ENCODE measurements at places on chromosomes 12 and 14.
A peak's percentile ranks its signal among the peaks of the same experiment; 100 is the strongest.

- DNase-seq: no peak
Measured at GRCh38 chr12:128387811-128388422, 120.9 kb downstream of the TMEM132C start.

- DNase-seq: no peak
Measured at GRCh38 chr12:42255866-42256261, 17.8 kb upstream of the YAF2 start.

DNA sequence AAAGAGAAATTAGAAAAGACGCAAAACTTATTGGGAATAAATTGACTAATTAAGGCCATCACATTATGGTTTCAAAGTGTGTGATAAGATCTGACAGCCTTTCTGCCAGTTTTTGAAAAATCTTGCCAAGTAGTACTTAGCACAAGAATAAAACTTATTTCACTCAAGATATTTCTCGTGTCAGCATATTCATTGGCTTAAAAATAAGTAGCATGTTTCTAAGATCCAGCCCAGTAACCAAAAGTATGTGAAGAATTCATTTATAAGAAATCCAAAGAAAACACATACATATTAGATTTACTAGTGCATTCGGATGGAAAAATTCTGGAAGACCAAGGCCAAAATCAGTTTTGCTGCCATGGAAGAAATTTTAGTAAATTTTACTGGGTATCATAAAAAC lies 1135.0 kb downstream of the GALC start:
- no peak for DNase-seq

GRCh38 chr14:59484639-59485175 lies 390 bp downstream of the JKAMP start:
- no peak for DNase-seq

- DNase-seq: no peak
Measured at GRCh38 chr12:99960311-99960710, 24.4 kb downstream of the ANKS1B start.

DNA sequence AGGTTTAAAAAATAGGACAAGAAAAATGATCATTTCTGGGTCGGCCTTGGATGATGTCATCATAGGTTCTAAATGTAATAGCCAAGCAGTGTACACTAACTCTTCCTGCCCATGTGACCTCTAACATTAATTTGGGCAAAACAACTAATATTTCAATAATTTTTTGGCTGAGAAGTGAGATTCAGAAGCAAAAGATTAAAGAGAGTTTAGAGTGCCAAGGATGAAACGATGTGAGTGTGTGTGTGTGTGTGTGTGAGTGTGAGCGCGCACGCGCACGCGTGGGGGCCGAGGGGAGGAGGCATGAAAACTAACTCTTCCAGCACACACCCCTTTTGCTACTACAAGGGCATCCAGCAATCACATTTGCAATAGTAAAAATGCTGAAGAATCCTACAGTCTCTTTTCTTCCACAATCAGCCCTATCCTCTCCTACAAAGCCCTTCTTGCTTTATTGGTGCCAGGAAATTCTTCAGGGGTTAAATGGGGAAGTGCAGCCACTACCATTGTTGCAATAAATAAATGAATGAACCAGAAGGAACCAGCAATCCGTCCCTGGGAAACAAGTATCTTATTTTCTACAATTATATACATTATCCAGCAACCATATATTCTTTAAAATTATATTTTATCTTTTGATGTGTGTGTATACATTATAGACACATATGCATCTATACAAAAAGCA lies 52.9 kb downstream of the PEBP1 start:
- DNase-seq: peak; percentile 37

DNA sequence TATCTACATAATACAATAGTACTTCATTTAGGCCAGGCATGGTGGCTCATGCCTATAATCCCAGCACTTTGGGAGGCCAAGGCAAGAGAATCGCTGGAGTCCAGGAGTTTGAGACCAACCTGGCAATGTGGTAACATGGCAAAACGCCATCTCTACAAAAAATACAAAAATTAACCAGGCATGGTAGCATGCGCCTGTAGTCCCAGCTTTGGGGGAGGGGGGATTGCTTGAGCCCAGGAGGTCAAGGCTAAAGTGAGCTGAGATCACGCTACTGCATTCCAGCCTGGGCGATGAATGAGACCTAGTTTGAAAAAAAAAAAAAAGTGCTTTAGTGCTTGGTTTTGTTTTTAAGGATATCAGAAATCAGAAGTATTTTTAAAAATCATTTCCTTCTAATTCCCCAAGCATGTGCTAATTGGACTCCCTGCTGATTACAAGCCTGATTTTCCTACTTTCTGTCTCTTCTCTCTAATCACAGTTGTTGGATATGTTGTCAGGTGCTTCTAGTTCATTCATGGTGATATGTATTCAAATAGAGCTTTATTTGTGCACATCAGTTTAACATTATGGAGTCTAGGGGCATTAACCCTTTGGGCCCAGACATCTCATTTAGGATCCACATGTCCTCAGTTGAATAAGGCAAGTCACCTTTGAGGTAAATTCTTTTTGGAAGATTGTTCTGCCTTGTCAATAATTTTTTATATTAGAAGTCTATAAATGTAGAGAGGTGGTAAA lies 7.0 kb upstream of the KRAS start:
- DNase-seq: no peak

DNA sequence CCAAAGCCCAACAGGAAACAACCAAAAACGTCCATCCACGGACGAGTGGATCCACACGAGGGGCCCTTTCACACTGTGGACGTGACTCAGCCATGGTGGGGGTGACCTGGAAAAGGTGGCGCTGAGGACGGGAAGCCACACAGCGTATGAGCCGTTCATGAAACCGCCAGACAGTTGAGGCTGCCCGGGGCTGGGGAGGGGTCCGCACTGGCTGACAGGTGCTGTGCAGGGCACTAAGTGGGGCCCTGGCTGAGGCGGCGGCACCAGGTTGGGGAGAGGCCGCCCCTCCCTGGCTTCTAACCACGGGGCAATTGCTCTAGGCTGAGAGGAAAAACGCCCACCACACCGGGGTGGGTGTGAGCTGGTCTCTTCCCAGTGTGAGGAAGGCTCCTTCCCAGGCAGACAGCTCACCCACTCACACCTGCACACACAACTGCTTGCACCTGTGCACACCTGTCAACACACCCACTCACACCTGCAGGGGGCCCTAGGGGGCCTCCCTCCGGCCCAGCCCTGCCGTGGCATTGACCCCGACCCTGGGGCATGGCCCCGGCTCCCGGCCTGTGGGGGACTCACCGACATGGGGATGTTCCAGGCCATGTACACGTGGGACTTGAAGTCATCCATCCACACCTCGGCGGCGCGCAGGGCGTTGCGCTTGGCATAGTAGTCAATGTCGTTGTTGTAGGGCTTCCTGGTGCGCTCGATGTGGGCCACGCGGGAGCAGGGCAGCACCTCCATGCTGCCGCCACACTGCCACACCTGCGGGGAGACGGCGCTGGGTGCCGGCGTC lies 58.9 kb downstream of the NOC4L start:
- DNase-seq: no peak

DNA sequence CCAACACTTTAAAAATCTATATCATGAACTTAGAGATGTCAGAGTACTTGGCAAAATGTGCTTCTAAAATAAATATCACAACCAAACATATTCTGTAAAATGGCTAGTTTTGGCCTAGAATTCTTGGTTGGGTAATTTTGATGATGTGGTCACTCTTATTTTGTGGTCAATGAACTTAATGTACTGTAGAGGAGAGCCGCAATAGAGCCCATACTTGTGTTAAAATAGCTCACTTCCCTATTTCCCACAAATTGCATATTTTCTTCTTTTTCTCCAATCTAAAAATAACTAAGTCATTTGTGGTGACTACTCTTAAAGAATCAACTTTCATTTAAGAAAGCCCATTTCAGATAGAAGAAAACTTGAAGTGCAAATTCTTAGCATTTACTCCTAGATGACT lies 619.4 kb downstream of the CCER1 start:
- DNase-seq: no peak

- no peak for DNase-seq
Measured at GRCh38 chr14:56137453-56137807, 19.2 kb downstream of the PELI2 start.

DNA sequence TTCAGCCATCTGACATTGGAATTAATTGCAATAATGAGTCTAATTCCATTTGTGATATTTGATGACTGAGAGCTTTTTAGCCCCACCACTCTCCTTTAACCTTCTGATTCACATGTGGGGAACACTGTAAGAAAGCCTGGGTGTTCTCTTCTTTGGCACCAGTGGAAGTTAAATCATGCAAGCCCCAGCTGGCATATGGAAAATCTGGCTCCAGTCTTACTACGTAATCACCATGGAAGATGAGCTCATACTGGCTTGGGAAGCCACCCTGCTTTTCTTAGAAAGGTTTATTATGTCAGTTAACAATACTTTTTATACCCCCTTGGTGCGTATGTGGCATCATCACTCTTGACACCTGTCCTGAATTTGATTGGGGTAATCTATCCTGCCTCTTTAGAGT lies 479.3 kb downstream of the SLC16A7 start:
- no peak for DNase-seq

DNA sequence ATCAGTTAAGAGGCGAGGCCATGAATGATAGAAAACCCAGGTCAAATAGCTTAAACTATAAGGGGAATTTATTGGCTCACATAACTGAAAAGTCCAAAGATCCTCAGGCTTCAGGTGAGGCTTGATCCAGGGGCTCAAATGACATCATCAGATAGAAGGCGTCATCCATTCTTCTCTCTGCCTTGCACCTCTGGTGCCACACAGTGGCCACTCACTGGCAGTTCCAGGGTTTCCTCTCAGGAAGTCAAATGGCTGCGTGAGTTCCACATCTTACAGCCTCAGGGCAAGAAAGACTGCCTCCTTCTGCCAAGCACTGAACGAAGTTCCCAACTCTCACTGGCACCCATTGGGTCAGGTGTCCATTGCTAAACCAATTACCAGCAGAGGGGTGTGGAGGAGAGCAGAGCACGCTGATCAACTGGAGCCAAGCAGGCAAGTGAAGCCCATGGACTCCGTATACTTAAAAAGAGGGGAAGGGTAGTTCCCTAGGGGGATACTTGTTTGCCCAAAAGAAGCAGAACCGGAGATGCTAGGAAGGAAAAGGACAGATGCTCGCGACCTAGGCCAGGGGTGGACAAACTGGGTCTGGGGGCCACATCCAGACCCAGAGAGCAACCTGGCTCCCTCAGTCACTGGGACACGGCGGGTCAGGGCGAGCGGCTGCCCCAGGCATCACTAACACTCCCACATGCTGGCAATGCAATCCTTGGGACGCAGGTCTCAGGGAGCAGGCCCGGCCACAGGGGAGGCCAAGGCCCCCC lies 69.3 kb downstream of the SERPINA3 start:
- DNase-seq: no peak

GRCh38 chr14:37723515-37723914 lies 128.1 kb downstream of the TTC6 start:
- DNase-seq: no peak

DNA sequence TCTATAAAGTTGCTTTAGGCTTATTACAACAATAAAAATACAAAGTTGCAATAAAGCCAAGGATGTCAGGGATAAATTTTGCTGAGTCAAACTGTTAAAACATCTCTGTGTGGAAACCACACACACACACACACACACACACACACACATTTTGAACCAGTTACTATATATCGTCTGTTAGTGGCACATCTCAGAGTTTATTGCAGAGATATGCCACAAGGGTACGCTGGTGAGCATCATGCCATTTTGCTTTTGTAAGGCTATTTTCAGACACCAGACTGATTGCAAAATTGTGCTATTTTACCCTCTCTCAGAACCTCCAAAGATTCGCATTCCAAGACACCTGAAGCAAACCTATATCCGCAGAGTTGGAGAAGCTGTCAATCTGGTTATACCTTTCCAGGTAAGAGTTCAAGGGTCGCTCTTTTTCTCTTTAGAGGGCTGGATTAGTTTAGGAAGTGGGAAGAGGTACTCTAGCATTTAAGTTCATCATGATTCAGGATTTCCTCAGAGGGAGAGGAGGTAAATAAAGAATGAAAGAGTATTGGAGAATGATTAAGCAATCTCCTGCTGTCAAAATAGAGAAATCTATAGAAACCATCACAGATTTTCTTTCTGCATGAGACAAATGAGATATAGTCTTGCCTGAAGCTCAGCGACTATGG lies 27.3 kb upstream of the CHPT1 start:
- peak; percentile 4 for DNase-seq

- DNase-seq: no peak
Measured at GRCh38 chr14:65594882-65595237, 182.3 kb downstream of the FUT8 start.

- DNase-seq: no peak
Measured at GRCh38 chr12:70826156-70826555, 94.4 kb downstream of the PTPRR start.

DNA sequence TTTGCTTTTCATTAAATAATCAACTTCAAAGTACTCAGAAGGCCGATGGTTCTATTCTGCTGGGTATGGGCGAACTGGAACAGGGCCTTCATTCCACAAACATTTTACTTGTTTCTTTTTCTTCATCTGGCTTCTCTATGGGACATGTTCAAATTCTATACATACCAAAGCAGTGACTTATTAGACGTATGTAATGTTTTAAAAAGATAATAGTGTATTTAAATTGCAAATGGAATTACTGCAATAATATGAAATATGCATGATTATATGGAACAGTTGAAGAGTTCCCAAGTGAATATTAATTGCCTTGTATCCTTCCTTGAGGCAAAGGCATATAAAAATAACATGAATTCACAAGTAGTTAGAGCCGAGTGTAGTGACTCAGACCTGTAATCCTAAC lies 75.5 kb downstream of the FAR2 start:
- no peak for DNase-seq

DNA sequence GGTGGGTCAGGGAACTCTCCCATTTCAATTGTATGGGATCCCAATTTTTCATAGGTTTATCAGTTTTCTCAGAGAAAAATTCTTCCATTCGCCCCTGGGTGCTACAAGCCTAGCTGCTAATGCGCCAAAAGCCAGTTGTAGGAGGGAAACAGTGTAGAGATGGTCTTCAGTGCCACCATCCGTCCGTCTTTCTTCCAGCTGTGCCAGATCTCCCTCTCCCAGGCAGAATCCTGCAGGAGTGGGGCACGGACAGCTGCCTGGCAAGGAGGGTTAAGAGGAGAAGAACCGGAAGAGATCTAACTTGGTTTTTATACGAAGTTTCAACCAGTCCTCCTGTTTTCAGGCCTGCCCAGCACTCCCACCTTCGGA lies 38.9 kb upstream of the FUT8 start:
- no peak for DNase-seq

- DNase-seq: no peak
Measured at GRCh38 chr12:65602253-65602609, 222.1 kb upstream of the HMGA2 start.

- no peak for DNase-seq
Measured at GRCh38 chr14:43413084-43413483, 1094.0 kb downstream of the FSCB start.

Measured in AG09319 (cell line).